CD4-positive, alpha-beta T cell treated with Interleukin-15 for 4 hours (primary cell): ENCODE measurements at places on chromosomes 2 and 18.

DNA sequence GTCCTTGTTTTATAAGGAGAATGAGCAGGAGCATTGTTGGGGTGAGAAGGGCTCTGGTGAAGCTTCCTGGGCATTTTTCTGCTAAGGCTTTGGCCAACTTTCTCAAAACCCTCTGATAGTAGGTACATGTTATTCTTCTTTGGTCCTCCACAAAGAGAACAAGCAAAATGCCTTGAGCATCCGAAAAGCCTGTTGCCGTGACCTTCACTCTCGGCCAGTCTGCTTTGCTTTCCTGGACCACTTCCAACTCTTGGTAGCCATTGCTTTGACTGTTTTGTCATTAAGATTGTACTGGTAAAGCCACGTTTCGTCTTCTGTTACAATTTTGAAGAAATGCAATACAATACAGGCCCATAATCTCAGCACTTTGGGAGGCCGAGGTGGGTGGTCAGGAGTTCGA is 27.4 kb upstream of the ALLC start:
- no peak for DNase-seq

- no peak for DNase-seq
Measured at GRCh38 chr2:222993920-222994650, 57.9 kb upstream of the KCNE4 start.

DNA sequence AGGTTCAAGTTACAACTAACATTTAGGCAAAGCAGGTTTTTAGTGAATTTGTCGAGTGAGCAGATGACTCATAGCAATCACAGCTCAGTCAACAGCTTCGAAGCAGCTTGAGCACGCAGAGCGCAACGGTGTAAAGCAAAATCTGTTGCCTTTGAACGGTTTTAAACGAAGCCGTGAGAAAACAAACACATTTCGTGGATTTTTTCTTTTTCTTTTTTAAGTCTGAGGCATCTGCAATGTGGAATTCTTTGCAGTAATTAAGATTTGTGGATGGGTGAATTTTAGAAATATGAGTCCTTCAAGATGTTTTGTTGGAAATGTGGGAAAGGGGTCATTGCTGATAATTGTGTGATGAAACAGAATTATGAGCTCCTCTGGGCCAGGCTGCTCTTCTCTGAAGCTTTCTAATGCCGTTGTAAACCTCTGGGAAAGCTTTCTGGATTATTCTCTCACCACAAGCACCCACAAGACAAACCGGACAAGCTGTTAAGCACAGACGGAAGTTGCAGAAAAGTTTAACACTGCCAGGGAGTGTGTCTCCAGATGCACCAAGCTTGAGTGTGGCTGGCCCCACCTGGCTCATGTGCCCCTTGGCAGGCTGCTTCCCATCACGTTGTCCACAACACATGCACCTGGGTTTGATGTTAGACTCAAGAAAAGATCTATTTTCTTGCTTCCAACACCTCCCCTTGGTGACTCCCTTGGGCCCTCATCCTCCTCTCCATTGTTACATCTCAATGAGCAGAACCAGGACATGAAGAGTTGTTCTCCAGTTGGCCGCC is 224.7 kb downstream of the ACKR3 start:
- DNase-seq, result no peak

DNA sequence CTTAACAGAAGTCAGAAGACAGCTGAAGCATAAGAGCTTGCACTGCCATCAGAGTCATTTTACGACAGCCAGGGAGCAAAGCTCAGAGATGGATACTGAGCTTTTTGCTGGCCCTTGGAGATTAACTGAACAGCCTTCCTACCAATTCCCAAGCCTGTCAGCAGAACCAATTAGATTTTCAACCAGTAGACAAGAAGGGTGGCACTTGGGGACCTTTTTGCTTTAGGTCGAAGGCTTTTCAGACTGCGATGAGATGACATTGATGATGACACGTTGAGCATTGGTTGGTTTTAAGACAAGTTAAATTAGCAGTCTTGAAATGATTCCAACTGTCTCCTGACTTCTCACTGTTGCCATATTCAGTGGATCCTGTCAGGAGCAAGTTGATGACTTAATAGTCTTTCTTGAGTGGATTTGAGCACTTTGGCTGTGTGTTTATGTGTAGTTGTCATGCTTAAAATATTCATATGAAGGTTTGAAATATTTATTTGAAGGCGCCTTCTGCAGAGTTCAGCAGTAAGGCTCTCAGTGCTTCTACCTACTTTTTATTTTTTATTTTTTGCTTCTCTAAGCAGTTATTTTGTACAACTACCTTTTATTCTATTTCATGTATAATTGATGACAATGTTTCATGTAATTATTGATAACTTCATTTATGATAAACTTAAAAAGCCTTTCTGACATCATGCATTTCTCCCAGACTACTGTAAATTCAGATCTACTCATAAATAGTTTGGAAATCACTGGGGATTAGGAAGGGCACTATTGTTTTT is 256.7 kb downstream of the CAMKMT start:
- no peak for DNase-seq

GRCh38 chr2:38765149-38765548 is 12.9 kb upstream of the GEMIN6 start:
- no peak for DNase-seq

DNA sequence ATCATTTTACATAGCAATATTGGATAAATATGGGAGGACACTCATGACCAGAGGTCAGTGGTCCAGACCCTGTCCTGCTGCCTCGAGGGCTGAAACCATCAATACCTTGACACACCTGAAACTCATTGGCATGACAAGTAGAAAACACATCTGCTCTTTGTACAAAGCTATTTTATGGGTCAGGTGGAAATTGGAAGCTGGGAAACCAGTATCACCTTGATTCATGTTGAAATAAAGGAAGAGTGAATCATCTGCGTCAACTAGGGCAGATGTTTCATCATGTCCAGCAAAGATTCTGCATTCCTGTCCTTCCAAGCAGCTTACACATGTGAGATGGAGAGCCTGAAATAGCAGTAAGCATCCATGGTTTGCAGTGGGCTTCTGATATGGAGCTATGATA is 80.0 kb upstream of the ERBB4 start:
- DNase-seq, result no peak

- DNase-seq, result no peak
Measured at GRCh38 chr2:178009813-178010212, 62.8 kb downstream of the PDE11A start.

GRCh38 chr2:151374436-151374835 is 17.0 kb downstream of the TNFAIP6 start:
- DNase-seq, result no peak

DNA sequence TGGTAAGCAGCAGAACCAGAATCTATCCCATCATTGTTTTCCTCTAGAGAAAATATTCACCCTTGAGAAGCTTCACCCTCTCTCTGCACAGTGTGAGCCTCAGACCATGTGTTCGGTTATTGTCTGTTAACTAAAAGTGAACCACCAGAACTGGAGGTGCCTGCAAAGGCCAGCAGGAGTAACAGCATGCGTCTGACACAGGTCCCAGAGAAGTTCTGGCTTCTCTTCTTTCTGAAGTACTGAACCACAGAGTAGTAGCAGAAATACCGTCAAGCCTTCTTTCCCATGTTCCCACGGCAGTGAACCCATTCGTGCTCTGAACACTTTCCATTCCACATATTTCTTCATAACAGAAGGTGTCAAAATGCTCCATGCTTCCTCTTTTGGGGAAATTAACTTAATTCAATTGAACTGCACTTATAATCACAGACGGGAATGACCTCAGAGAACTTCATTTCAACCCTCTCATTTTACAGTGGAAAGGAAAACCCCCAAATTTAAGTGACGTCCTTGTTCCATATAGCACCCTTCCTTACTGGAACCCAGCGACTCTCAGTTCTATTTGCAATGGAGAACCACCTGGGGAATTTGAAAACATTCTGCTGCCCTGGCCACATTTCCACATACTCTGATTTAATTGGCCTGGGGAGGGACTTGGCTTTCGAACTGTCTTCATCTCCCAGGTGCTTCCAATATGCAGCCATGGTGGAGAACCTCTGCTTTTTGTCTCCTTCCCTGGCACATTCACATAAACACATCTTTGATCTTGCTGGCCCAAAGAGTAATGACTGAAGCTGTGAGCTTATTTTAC is 519.1 kb downstream of the RNF144A start:
- DNase-seq, result no peak

DNA sequence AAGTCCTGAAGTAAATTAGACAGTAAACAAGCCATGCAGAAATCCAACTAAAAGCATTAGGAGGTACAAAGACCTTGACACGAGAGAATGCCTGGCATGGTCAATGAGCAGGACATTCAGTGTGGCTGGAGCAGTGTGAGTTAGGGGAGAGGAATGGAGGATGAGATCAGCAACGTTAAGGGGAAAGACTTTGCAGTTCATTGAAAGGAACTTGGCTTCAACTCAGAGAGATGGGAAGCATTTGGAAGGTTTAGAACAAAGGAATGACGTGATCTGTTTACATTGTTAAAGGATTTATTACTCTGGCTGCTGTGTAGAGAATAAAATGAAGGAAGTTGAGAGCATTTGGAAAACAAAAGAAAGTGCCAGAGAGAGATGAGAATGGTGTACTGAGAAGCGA is 621.3 kb downstream of the XIRP2 start:
- DNase-seq, result no peak

DNA sequence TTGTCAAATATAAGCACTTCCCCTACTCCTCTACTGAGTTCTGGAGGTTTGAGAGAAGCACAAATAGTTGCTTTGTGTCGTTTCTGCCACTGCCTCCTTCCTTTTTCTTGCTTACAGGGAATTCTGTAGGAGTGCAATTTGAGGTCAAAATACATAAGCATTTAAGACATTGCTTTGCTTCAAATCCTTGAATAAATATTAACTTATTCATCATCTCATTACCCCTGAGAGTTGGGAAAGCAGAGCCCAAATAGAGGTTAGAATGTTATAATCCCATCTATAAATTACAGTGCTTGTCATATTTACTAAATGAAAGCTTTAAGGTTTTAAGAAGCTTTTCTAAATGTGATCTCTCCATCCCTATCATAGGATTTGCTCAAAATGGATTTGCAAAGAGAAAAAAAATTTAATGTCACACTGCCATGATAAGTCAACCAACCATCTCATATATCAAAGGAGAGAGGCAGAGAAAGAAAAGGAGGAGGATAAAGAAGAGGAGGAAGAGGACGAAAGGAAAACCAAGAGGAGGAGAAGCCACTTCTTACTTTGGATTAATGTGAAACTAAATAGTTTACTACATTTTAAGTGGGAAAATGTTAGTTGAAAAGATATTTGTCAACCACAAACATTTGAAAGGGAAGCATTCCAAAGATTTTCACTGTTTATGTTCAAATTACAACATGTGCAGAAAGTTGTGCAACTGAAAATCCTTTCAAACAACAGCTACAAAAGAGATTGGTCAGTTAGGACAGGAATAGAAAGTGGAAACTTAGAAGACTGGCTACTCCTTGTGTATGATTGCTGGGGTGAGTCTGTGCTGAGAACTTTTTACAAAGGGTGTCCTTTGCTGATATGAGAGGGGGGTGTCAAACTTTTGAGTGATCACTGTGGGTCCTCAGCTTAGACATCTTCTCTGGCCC is 277.3 kb upstream of the FN1 start:
- DNase-seq, result no peak

GRCh38 chr2:20220806-20221554 is 4.0 kb downstream of the SDC1 start:
- no peak for DNase-seq

DNA sequence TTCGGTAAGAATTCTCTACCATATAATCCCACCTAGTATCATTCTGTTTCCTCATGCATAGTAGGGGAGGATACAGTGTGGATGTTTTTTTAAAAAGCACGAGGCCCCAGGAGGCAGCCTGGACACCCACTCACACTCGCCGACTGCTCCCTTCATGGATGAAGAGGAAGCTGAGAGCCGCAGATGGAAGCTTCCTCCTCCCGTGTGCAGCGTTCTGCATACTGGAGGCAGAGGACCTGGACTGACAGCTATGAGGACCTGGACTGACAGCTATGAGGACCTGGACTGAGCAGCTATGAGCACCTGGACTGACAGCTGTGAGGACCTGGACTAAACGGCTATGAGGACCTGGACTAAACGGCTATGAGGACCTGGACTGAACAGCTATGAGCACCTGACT is 234.4 kb downstream of the NDUFA10 start:
- DNase-seq, result no peak

- DNase-seq, result no peak
Measured at GRCh38 chr18:53254265-53254664, 914.3 kb downstream of the DCC start.

DNA sequence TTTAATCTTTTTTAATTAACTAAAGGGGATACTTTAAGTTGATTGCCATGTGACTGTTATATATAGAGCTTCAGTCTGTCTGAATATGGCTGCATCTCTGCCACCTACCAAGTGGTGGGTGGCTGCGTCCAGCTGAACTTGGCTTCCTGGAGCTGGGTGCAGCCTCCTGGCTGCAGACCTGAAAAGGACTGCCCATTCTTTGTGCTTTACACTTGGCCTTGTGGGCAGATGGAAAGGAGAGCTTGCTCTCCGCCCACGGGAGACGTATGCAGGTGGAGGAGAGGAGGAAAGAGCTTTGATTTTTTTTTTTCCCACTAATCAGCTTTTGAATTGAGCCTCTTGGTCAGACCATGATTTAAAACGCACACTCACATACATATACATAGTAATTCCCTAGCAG is 34.7 kb downstream of the NCK2 start:
- no peak for DNase-seq
